ENCODE measurements at places on chromosomes 5 and 9.

- no peak for DNase-seq
Observed at GRCh38 chr9:75593920-75594319, 296.6 kb upstream of the PCSK5 start.

- peak; percentile 64 for DNase-seq
Observed at GRCh38 chr9:131405428-131405827, 11.5 kb downstream of the PRRC2B start.

DNA sequence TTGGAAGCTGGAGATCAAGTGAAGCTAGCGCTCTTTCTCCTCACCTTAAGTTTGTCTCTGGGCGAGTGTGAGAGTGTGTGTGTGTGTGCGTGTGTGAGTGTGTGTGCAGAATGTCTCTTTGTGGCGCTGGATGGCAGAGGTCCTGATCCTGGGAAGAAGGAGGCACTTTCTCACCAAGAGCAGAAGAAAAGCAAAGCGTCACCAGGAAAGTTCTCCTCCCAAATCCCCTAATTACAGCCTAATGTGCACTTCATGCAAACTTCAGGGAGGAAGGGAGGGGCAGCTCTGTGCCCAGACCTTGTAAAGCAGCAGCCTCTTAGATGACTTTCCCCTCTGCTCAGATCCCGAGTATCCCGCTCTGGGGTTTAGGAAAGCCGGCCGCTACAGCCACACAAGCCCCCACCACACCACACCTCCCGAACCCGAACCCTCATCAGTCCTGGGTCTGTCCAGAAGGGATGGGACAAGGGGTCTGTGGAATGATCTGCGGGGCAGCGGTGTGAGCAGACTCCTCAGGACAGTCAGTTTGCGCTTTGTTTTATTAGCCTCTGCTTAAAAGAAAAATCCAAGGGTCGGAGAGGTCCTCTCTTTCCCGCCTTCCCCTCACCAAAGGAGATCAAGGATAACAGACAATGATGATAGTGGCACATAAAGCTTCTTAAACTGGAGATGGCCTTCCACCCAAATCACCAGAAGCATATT, at the start of gene HAPLN1:
HAPLN1 (minus strand) TSS at position 20 of the 702 bp plus-strand sequence. CDS start 47,332 bp downstream, outside the sequence.
- no peak for DNase-seq

GRCh38 chr5:45089870-45090269, 281.1 kb downstream of the MRPS30 start:
- DNase-seq, result no peak

DNA sequence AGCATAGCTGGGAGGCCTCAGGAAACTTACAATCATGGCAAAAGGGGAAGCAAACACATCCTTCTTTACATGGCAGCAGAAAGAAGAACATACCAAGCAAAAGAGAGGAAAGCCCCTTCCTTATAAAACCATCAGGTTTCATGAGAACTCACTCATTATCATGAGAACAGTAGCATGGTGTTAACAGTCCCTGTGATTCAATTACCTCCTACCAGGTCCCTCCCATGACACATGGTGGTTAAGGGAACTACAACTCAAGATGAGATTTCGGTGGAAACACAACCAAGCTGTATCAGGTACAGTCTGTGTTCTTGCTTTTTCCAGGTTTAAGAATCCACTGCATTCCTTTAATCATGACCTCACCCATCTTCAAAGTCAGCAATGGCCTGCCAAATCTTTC, 514.2 kb downstream of the KCTD16 start:
- DNase-seq, result no peak

- no peak for DNase-seq
Observed at GRCh38 chr5:74404574-74405508, 235.7 kb downstream of the ENC1 start.

GRCh38 chr9:13570068-13570974, 290.8 kb upstream of the MPDZ start:
- DNase-seq, result peak; percentile 14

DNA sequence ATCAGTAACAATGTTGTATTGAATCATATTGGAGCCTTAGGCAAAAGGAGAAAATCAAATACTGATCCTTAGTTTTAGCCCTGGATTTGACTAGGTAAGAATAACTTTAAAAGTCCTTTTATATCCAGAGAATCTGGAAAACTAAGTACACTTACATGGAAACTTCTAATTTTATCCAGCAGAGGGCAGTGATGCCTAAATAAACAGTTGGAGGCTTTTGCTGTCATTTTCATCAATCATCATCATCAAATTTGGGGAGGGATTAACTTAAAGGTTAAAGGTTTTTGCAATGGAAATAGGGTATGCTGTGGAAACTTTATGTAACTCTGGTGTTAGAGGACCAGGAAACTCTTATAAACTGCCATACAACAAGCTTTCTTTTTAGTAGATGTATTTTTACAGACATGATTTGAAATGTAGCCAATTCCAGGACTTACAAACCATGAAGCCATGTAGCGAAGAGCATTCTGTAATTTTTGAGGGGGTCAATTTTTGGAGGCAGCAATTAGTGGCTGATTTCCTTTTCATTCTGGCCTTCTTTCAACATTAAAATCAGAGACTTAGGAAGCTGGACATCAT, 112.7 kb downstream of the OSTF1 start:
- DNase-seq, result peak; percentile 41

All from fibroblast of villous mesenchyme (primary cell).